Hematopoietic multipotent progenitor cell (in vitro differentiated cells): ENCODE measurements at places on chromosomes 6 and 20.

- DNase-seq: no peak
Measured at GRCh38 chr6:30757261-30757904, 13.0 kb upstream of the IER3 start.

- no peak for DNase-seq
Measured at GRCh38 chr6:133248241-133249001, 7.3 kb downstream of the EYA4 start.

- DNase-seq: no peak
Measured at GRCh38 chr6:50927800-50928199, 109.1 kb downstream of the TFAP2B start.

DNA sequence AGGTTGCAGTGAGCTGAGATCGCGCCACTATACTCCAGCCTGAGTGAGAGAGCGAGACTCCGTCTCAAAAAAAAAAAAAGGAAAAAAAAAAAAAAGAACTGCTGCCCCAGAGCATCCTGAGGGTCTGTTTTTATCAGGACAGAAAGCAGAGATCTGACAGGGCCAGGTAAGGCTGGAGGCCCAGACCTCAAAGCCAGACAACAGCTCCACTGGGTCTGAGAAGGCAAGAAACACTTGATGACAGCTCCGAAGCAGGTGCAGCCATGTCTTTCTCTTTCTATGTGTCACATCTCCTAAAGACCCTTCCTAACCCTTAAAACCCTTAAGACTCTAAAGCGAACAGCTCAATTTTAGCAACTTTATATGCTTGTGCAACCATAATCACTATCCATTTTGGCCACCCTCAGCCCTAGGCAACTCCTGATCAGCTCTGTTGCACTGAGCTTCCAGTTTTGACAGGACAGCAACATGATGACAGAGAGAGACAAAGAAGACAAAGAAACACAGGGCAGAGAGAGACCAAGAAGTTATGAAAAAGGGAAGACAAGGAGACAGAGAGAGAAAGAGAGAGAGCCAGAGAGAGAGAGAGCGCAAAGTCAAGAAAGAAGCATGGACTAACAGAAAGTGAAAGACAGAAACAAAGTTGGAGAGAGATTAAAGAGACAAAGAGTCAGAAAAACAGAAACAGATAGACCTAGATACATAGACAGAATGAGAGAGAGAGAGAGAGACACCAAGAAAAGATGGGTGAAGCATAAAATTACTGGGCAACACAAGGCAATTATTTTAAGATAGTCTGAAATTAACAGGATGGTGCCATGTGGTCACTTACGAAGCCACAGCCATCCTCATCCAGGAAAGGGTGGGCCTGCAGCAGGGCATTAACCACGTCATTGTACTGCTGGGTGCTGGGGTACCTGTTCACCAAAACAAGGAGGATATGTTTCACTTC, 39.2 kb downstream of the SAMD3 start:
- DNase-seq: no peak

DNA sequence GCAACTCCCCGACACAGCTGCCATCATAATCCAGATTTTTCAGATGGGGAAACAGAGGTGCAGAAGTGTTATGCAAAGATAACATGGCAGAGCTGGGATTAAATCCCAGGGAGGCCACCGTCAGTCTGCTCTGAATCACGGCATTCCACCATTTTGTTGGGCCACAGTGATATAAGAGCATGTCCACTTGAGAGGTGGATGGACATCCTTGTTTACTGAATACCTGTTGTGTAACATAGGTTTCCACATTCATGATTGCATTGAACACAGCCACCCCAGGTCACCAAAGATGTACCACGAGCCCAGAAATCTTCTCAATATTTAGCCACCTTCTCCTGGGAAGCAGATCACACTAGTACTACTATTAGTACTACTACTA, 191.5 kb downstream of the LRFN2 start:
- DNase-seq: no peak

DNA sequence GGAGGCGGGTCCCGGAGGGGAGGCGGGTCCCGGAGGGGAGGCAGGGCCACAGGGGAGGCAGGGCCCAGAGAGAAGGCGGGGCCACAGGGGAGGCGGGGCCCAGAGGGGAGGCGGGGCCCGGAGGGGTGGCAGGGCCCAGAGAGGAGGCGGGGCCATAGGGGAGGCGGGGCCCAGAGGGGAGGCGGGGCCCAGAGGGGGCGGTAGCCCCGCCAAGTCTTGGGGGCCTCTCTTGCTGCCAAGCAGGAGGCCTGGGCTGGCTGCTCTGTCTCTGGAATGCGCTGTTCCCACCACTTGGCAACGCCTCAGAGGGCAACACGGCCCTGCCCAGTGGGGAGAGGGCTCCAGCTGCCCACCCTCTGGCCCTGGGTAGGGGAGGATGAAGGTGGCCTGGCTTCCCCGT, 80.5 kb downstream of the YTHDF1 start:
- no peak for DNase-seq
